ENCODE measurements at places on chromosomes 11 and 22.

DNA sequence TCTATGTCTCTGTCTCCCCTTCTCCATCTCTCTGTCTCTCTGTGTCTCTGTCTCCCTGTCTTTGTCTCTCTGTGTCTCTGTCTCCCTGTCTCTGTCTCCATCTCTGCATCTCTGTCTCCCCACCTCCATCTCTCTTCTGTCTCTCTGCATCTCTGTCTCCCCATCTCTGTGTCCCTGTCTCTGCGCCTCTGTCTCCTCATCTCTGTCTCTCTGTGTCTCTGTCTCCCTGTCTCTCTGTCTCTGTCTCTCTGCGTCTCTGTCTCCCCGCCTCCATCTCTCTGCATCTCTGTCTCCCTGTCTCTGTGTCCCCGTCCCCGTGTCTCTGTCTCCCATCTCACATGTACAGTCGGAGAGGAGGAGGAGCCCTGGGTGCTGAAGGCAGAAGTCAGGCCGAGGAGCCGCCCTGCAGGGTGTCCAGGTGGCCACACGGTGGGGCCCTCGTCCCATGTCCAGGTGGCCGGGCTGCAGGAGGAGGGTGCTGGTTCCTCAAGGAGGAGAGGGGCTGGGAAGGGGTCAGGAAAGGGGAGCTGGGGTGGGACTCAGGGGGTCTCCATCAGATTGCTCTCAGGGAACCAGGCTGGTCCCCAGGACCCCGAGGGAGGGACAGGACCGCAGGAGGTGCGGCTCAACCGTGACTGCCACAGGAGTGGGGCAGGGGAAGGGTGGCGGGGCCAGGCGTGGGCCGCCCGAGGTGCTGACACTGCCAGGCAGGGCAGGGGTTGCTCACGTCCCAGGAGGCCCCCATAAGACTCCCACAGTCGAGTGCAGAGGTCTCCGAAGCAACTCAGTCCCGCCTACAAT, 25.6 kb upstream of the TH start:
- H3K27me3 ChIP-seq = peaks cover 27% of the 10 kb centered on the region
- no peak overlapping the region for H3K4me3 ChIP-seq

DNA sequence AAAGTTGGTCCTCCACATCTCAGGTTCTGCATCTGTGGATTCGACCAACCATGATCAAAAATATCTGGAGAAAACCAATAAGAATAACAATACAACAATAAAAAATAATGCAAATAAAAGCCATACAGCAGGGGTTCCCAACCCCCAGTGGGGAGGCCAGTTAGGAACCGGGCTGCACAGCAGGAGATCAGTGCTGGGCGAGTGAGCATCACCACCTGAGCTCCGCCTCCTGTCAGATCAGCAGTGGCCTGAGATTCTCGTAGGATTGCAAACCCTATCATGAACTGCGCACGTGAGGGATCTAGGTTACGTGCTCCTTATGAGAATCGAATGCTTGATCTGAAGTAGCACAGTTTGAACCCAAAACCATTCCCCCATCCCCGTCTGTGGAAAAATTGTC, 25.4 kb upstream of the MYO18B start:
- peaks cover 2% of the 10 kb centered on the region for H3K36me3 ChIP-seq
- DNase-seq = no peak
- H3K27me3 ChIP-seq = no peaks in the 10 kb centered on the region
- H3K4me1 ChIP-seq = no peaks in the 10 kb centered on the region
- no peak overlapping the region for H3K27ac ChIP-seq

GRCh38 chr11:7603031-7603781, 70.1 kb downstream of the CYB5R2 start:
- DNase-seq = no peak
- H3K4me1 ChIP-seq = no peaks in the 10 kb centered on the region
- H3K36me3 ChIP-seq = peaks cover 23% of the 10 kb centered on the region

- no peaks in the 10 kb centered on the region for H3K36me3 ChIP-seq
- no peaks in the 10 kb centered on the region for H3K4me1 ChIP-seq
- H3K27me3 ChIP-seq = peaks cover 19% of the 10 kb centered on the region
Observed at GRCh38 chr11:117477721-117478120, 150.1 kb downstream of the CEP164 start.

DNA sequence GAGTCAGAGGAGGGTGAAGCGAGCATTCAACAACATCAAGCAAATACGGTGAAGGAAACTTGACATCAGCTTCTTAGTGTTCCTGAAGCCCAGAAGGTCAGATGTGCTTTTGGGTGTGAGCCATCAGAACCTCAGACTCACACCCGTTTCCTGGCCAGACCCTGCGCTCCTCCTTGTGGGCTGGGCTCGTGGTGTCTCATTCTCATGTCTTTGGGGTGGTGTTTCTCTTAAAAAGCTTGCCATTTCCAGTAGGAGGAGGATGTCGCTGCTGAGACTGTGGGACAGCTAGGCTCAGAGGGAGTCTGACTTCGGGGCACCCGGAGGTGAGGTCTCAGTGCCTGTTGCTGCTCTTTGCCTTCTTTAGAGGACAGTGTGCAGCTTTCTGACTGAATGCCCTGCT, 24.2 kb downstream of the PPFIBP2 start:
- H3K27me3 ChIP-seq = peaks cover 11% of the 10 kb centered on the region
- H3K36me3 ChIP-seq = peaks cover 10% of the 10 kb centered on the region
- DNase-seq = no peak

DNA sequence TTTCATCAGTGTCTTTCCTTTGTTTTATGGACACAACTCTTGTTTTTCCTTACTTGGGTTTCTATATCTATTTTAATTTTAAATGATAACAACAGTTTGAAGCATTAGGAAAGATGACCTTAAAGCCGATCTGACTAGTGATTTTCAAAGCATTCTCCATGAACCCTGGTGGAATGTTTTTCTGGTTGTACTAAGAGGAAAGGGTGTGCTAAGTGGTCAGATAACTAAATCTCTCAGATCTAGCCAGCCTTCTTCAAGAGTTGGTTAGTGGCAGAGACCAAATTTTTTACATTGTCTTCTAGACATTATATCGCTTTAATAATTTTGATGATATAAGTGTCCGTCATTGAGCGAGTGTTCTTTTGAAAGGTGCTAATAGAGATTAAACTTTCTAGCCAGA, 134.4 kb downstream of the METTL15 start:
- H3K27ac ChIP-seq = no peak overlapping the region
- peaks cover 4% of the 10 kb centered on the region for H3K4me1 ChIP-seq
- no peak overlapping the region for H3K4me3 ChIP-seq
- no peaks in the 10 kb centered on the region for H3K27me3 ChIP-seq
- no peak for DNase-seq

DNA sequence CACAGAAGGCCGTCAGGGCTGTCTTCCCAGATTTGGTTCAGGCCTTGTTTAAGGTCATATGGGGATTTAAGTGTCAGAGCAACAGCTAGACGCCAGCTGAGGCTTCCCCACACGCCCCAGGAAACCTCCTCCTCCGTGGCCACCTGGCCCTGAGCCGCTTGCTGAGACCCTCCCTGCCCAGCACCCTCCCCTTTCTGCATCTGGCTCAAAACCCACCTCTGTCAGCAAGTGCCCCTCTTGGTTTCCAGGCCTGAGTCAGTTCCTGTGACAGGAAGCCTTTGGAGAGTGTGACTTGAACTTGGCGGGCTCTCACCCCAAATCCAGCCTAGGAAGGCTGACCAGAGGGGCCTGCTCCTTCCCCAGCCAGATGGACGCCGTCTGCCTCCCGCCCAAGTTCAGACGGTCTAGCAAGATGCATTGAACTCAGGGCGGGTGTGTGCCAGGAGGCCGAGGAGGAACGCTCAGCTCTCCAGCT, 561 bp downstream of the FXYD2 start:
- no peak overlapping the region for H3K4me3 ChIP-seq
- peaks cover 56% of the 10 kb centered on the region for H3K4me1 ChIP-seq
- H3K27me3 ChIP-seq = peaks cover 49% of the 10 kb centered on the region
- no peak for DNase-seq

- peaks cover 11% of the 10 kb centered on the region for H3K36me3 ChIP-seq
- no peak for DNase-seq
- peaks cover 48% of the 10 kb centered on the region for H3K27me3 ChIP-seq
- no peak overlapping the region for H3K4me3 ChIP-seq
Observed at GRCh38 chr11:76777305-76777704, 5.9 kb upstream of the TSKU start.

DNA sequence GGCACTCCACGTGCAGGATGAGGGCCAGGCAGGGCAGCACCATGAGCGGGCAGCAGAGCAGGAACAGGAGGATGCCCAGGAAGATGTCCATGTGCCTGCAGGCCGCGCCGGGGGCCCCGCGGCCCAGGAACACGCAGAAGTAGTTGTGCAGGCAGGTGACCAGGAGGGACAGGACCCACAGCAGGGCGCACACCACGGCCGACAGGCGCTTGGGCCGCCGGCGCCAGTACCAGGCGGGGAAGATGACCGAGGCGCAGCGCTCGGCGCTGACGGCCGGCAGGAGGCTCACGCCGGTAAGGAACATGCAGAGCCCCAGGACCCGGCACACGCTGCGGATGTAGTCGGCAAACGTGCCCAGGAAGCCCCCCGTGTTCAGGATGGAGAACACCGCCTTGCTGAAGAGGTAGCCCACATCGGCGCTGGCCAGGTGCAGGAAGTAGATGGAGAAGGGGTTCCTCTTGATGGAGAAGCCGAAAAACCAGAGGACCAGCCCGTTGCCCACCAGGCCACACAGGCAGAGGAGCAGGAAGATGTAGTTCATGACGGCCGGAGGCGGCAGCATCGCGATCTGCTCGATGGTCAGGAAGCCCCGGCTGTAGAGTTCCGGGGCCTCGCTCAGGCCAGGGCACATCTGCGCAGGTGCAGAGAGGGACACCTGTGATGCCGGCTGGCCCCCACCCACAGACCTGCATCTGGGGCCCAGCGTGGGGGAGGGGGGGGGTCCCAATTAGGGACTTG, 7.2 kb downstream of the MRGPRF start:
- H3K4me3 ChIP-seq = peak overlapping the region; percentile 78
- no peak for DNase-seq
- no peak overlapping the region for H3K27ac ChIP-seq
- H3K27me3 ChIP-seq = peaks cover 66% of the 10 kb centered on the region
- H3K36me3 ChIP-seq = no peaks in the 10 kb centered on the region

DNA sequence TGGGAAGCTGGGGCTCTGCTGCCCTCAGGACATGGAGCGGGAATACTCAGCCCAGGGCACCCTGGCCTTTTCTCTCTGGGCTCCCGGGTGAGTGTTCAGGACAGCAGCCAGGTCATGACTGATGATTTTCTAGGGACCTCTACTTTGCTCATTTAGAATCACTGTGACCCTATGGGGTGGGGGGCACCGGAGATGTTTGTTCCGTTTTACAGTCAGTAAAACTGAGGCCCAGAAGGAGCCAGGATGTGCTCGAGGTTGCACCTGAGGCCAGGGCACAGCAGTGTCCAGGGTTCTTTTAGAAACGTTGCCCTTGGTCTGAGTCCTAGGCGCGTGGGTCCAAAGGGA, 48.1 kb downstream of the SMIM38 start:
- H3K36me3 ChIP-seq = no peaks in the 10 kb centered on the region
- no peak overlapping the region for H3K27ac ChIP-seq
- peaks cover 5% of the 10 kb centered on the region for H3K27me3 ChIP-seq
- H3K4me3 ChIP-seq = no peak overlapping the region
- H3K4me1 ChIP-seq = peaks cover 12% of the 10 kb centered on the region

- no peaks in the 10 kb centered on the region for H3K27me3 ChIP-seq
- no peak overlapping the region for H3K27ac ChIP-seq
- H3K4me1 ChIP-seq = no peaks in the 10 kb centered on the region
- no peak for DNase-seq
Observed at GRCh38 chr11:25958045-25958444, 373.9 kb upstream of the ANO3 start.

DNA sequence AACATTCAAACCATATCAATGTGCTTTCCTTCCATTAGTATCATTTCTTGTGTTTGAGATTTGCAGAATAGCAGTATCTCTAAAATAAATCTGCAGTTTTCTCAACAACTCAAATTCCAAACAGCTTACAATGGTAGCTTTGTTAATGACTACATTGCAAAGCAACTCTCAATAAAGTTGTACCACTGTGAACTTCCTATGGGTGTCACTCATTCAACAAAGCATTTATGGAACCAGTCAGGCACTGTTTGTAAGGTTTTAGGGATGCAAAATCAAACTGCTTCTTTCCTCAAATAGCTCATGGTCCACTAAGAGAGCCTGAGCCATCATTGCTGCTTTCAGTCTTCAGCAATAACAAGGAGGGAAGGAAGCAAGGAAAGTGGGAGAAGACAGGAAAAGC, 91.0 kb downstream of the CCDC83 start:
- no peak overlapping the region for H3K27ac ChIP-seq
- peaks cover 5% of the 10 kb centered on the region for H3K4me1 ChIP-seq
- no peaks in the 10 kb centered on the region for H3K27me3 ChIP-seq
- DNase-seq = no peak
- no peak overlapping the region for H3K4me3 ChIP-seq

DNA sequence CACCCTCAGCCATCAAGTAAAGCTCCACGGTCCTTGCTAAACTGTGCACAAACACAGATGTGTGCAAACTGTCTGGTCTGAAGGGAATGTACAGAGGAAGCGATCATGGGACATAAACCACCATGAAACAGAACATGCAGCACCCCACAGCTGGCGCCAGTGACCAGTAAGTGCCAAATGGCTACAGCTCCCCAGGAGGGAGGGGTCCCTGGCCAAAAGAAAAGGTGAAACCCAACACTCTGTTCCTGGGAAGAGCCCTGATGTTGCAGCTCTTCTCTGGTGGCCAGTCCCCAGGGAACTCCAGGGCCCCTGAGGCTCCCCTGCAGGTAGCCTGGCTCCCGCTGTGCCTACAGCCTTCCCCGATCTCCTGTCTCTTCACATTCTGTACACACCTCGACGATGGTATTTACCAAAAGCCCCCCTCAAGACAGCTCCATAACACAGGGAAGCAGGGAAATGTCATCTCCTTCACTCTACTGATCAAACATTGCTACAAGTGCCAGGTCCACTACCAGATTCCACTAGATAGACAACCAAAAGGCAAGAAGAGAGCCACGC, 2.9 kb downstream of the DGCR6L start:
- H3K27me3 ChIP-seq = no peaks in the 10 kb centered on the region
- H3K36me3 ChIP-seq = no peaks in the 10 kb centered on the region
- no peak for DNase-seq
- H3K4me3 ChIP-seq = peak overlapping the region; percentile 93
- peaks cover 45% of the 10 kb centered on the region for H3K4me1 ChIP-seq

- H3K27ac ChIP-seq = no peak overlapping the region
- no peaks in the 10 kb centered on the region for H3K27me3 ChIP-seq
- H3K4me3 ChIP-seq = no peak overlapping the region
Observed at GRCh38 chr11:130997278-130997677, 81.0 kb upstream of the SNX19 start.

DNA sequence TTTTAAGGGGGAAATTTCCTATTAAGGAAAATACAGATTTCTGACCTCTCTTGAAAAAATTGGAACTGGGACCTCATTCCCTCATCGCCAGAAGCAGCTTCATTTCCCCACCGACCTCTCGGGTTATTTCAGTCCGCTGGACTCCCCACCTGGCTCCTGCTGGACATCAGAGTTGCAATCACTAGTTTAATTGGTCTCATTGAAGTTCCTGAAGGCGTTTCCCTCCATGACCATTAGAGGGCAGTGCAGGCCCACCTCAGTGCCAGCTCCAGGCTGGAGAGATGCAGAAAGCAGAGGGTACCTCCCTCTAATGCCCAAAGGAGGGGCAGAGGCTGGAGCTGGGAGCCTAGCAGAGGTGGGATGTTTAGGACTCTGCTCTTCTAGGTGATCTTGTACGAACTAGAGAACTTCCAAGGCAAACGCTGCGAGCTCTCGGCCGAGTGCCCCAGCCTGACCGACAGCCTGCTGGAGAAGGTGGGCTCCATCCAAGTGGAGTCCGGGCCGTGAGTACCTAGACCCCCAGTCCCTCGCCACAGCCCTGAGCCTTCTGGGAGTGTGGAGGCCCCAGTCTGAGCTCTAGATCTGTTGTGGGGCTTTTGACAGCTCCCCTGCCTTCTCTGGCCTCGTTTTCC, 2.7 kb downstream of the CRYBB3 start:
- DNase-seq = peak; percentile 16
- no peak overlapping the region for H3K4me3 ChIP-seq
- peaks cover 8% of the 10 kb centered on the region for H3K27me3 ChIP-seq
- no peaks in the 10 kb centered on the region for H3K4me1 ChIP-seq
- H3K36me3 ChIP-seq = no peaks in the 10 kb centered on the region

All from naive B cell (primary cell).